HT-29 (cell line): ENCODE measurements at places on chromosomes 2 and 18. TPM values are rescaled to one million over a fixed set of nuclear protein-coding genes. Genes with fewer than 3 reads are reported as not detected.

Gene PDCL3
- 8.2 and 11.7 TPM in 2 replicates for total RNA-seq

Gene BAZ2B
- total RNA-seq = 22.0 and 25.2 TPM in 2 replicates

Gene CDK5R2
- total RNA-seq = not detected in 2 replicates

Gene RAMP1
- 36.5 and 56.0 TPM in 2 replicates for total RNA-seq

Gene MTA3
- 16.2 and 18.4 TPM in 2 replicates for total RNA-seq

Gene TDRD15
- not detected in 2 replicates for total RNA-seq

Gene PID1
- not detected in 2 replicates for total RNA-seq

Gene SMC6
- total RNA-seq = 6.6 and 8.4 TPM in 2 replicates

Gene UPP2
- not detected in 2 replicates for total RNA-seq

GRCh38 chr2:168948621-168949212, 47.6 kb downstream of the G6PC2 start:
- peak; percentile 66 for DNase-seq

- DNase-seq = no peak
These were observed 29.1 kb upstream of the MGAT4A start for GRCh38 chr2:98759827-98760625.

DNA sequence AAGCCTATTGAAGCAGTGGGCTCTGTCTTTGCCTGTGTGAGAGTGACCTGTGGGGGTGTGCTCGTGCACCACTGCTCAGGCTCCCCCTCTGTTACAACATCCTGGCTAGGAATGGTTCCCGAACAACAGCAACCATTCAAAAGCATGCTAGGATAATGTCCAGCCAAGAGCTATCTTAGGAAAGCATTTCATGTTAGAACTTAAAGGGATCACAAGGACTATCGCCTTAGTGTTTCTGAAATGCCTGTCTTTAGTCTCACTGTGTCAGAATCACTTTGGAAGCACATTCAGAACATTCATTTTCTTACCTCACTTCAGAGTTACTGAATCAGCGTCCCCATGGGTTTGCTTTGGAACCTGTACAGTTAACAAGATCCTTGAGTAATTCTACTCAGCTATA, 134.9 kb upstream of the DSEL start:
- DNase-seq = no peak

DNA sequence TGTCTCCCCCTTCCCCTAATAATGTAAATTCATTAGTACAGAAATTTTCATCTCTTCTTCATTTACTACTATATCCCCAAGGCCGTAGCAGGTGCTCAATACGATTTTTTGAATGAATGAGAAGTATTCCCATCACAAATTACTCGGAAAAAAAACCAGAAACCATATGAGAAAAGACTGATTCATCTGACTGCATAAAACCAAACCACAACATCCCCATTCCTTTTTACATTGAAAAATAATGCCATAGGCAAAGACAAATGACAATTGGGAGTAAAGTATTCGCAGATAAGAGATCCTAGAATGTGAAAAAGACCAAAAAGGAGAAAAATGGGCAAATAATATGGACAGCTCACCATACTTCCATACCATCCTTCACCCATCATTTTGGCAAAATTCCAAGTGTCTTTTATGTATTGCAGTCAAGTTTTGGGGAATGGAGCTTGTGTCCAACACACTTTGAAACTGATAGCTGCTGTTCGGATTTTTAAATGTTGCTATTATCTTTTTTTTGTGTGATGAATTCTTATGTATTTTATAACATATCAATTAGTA, 1.5 kb downstream of the ZC3H8 start:
- DNase-seq = no peak

- DNase-seq = no peak
These were observed 214.2 kb upstream of the ACVR2A start for GRCh38 chr2:147630585-147630984.

DNA sequence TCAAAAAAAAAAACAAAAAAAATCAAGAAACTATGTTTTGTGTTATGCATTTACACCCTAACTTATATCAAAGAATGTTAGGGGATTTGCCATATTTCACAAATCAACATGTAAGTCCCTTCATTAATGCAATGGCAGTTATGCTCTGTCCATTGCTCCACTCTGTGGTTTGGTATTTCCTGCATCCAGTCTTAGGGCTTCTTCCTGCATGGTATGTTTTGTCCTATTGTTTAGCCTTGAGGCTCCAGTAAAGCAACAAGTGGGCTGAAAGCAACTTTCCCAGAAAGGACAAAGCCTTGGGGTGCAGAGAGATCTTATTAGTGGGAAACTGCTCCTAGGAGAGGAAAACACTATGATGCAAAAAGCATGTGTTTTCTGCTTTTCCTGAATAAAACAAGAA, 474.1 kb downstream of the IRS1 start:
- DNase-seq = no peak

DNA sequence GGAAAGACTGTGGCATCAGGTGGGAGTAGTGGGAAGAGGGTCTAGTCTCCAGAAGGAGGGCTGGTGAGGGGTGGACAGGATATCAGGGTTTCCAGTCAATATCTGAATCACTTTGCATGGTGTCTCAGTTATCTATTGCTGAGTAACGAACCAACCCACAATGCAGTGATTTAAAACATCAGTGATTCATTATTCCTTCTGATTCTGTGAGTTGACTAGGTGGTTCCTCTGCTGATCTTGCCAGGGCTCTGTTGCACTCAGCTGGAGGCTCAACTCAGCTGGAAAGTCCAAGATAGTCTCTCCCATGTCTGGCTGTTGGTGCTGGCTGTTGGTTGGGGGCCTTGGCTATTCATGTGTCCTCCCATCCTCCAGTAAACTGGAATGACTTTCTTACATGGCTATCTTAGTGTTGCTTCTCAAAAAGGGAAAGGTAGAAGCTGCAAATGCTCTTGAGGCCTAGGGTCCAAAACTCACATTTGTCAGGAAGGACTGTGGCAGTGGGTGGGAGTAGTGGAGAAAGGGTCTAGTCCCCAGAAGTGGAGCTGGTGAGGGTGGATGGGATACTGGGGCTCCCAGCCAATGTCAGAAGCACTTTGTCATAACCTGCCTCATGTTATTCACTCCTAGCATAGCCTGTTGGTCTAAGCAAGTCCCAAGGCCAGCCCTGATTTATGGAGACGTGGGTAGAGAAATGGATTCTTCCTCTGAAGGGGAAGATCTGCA, 13.9 kb downstream of the IL1F10 start:
- no peak for DNase-seq

DNA sequence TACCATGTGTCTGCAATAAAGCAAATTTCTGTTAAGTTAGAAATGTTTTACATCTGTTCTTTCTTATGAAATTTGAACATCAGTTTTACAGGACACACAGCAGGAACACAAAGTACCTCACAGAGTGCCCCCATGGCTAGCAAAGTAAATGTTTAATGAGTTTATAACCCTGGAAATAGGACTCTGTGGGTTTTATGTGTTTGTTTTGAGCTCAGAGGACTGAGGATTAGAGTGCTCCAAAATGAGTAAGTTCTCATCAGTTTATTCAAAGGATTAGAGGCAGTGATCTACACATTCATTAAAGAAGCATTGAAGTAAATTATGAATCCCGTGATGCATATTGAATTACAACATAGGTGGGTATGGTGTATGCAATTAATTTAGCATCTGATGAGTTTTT, 281.8 kb downstream of the GULP1 start:
- no peak for DNase-seq

- DNase-seq = no peak
These were observed 4.8 kb downstream of the GCFC2 start for GRCh38 chr2:75705921-75706320.

DNA sequence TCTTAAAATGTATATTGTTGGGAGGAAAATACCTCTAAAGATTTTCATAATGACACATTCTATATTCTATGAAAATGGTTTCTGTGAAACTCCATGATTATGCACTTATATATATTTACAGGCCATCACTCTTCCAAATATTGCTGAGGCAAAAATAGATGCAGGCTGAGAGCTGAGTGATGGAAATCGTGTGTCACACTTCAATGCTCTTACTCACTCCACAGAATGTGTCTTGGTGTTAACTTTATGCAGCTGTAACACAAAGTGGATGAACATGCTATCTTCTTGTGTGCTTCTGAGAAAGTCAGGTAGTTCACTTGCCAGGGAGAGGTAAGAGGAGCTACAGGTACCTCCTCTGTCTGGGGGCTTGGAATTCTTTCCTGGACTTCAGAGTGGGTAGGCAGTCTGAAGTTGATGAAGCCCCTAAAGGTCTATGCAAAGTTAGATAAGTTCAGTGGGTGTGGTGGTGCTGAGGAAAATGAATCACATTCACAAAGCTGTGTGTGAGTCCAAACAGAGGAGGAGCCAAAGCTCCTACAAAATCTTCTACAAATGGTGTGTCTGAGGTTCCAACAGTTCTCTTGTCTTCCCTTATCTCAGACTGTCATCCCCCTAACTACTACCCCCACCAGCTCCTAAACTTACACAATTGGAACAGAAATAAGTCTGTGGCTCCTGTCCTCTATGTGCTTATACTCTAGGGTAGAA, 74.2 kb upstream of the ST6GAL2 start:
- DNase-seq = no peak

DNA sequence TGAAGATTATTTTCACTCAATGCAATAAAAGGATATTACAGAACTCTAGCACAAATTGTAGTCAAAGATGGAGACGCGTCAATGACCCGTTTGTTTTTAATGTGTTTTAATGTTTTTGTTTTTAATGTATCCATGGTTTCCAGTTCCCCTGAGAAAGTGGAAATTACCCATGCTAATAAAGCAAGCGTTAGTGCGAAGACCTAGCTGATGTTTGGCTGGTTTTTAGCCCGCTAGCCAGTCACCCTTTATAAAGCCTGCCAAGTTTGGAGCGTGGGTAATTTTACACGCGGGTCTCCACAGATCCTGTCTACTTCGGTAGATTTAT, 430 bp upstream of the CHMP1B start:
- DNase-seq = peak; percentile 63

- DNase-seq = no peak
These were observed 102.5 kb downstream of the HNRNPLL start for GRCh38 chr2:38500283-38500634.
